ENCODE measurements at places on chromosomes 7 and 10.
A peak's percentile ranks its signal among the peaks of the same experiment; 100 is the strongest.

DNA sequence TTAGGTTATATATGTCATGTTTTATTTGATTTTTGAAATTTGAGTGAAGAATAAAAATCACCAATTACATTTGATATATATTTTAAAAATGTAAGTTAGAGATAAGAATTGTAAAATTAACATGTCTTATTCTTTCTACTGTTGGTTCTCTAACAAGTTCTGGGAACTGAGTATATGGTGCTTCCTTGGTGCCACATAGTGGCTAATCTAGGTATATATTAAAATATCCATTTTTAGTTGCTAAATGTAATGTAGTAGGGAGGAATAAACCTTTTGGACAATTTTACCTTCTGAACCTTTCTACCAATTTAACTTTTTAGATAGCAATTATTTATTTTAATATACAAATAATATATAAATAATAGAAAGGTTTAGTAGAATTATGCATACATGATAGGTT lies 17.5 kb downstream of the CFAP69 start:
- no peaks in the 10 kb centered on the region for H3K4me1 ChIP-seq
- no peak for DNase-seq
- H3K27ac ChIP-seq = no peak overlapping the region
- no peaks in the 10 kb centered on the region for H3K27me3 ChIP-seq
- no peak overlapping the region for H3K4me3 ChIP-seq

DNA sequence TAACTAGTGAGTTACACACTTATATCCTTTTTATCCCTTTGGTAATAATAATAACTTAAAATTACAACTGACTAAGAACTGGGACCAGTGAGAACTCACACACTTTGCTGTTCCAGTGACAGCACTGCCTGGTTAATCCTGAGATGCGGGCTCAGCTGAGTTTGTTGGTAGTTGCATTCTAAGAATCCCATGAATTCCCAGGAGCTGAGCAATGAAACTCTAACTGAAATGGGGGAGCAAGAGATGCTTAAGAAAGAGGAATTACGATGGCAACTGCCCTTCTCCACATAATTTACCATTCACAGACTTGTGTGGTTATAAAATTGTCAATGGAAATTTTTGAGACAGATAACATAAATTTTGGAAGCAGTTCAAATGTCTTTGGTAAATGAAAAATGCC lies 659.4 kb downstream of the MAGI2 start:
- H3K4me1 ChIP-seq = no peaks in the 10 kb centered on the region
- H3K4me3 ChIP-seq = no peak overlapping the region
- no peaks in the 10 kb centered on the region for H3K36me3 ChIP-seq
- no peak for DNase-seq
- no peak overlapping the region for H3K27ac ChIP-seq

- H3K36me3 ChIP-seq = no peaks in the 10 kb centered on the region
- H3K27me3 ChIP-seq = no peaks in the 10 kb centered on the region
- no peak for DNase-seq
- H3K4me3 ChIP-seq = no peak overlapping the region
- H3K4me1 ChIP-seq = no peaks in the 10 kb centered on the region
- no peak overlapping the region for H3K27ac ChIP-seq
Measured at GRCh38 chr7:138835087-138835486, 37.1 kb upstream of the ATP6V0A4 start.

- no peak for DNase-seq
- no peaks in the 10 kb centered on the region for H3K36me3 ChIP-seq
- no peak overlapping the region for H3K4me3 ChIP-seq
Measured at GRCh38 chr7:70659263-70659662, 472.7 kb upstream of the GALNT17 start.

GRCh38 chr10:132293813-132294520 lies 13.8 kb downstream of the STK32C start:
- H3K27ac ChIP-seq = no peak overlapping the region
- H3K36me3 ChIP-seq = no peaks in the 10 kb centered on the region
- no peaks in the 10 kb centered on the region for H3K27me3 ChIP-seq
- H3K4me3 ChIP-seq = no peak overlapping the region
- DNase-seq = no peak

GRCh38 chr10:89304446-89304845 lies 2.6 kb downstream of the IFIT2 start:
- no peaks in the 10 kb centered on the region for H3K27me3 ChIP-seq
- H3K36me3 ChIP-seq = no peaks in the 10 kb centered on the region
- DNase-seq = no peak
- H3K4me1 ChIP-seq = peaks cover 34% of the 10 kb centered on the region
- H3K4me3 ChIP-seq = no peak overlapping the region
- no peak overlapping the region for H3K27ac ChIP-seq

- H3K4me1 ChIP-seq = peaks cover 17% of the 10 kb centered on the region
- H3K36me3 ChIP-seq = no peaks in the 10 kb centered on the region
- peak overlapping the region; percentile 40 for H3K27ac ChIP-seq
- H3K4me3 ChIP-seq = no peak overlapping the region
Measured at GRCh38 chr10:29795850-29796249, 161.1 kb upstream of the SVIL start.

GRCh38 chr10:89414879-89415821 lies 782 bp downstream of the IFIT5 start:
- H3K36me3 ChIP-seq = no peaks in the 10 kb centered on the region
- H3K4me3 ChIP-seq = peak overlapping the region; percentile 80
- no peaks in the 10 kb centered on the region for H3K27me3 ChIP-seq

DNA sequence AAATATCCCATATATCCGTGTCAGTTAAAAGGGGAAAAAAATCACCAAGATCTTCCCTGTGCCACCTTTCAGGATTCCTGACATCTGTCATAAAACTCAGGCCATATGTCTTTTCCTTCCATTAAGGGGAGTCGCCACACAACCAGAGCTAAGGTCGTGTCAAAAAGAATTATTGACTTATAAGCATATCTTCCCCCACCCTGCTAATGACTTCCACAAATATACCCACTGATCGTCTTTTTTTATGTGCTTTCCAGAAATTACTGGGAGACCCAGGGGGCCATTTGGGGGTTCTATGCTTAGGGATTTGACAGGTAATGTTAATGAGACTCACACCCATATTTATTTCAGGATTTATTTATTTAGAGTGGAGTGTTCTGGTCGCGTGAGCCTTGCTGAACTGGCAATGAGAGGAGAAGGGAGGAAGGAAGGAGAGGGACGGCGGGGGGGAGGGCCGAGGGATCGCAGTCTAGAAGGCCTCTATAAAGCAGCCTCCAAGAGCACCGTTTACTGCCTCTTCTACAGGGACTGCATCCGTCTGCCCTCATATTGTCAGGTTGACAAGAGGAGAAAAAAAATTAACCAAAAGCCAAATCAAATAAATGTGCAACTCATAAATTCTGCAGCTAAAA lies 135.7 kb upstream of the MGMT start:
- H3K27ac ChIP-seq = no peak overlapping the region
- DNase-seq = no peak
- no peaks in the 10 kb centered on the region for H3K27me3 ChIP-seq
- H3K4me3 ChIP-seq = no peak overlapping the region
- H3K36me3 ChIP-seq = no peaks in the 10 kb centered on the region

DNA sequence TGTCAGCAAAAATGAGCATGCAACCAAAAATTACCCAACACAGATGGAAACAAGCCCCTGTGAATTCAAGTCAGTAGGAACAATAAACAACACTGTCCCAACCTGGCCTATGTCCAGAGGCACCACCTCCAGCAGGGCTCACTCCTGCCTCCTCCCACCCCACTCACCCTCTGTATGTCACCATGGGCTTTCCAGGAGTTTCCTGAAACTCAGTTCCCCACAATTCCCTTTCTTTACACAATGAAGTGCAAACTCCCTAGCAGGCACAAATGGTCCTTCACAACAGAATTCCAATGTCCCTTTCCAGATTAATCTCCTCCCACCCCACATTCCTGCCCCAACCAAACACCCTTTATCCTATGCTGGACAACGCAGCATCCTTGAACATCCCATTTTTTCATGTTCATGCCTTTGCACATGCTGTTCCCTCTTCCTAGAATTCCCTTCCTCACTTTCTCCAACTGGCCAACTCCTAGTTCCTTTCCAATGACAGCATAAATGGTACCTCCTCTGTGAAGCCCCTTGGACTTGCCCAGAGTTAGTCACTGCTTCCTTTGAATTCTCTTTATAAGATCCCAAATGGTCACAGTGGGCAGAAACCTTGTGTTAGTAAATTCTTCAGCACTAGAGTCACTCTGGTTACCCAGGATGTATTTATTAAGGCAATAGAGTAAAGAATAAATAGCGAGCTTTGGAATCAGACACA lies 157.5 kb downstream of the SLIT1 start:
- DNase-seq = no peak
- peaks cover 22% of the 10 kb centered on the region for H3K27me3 ChIP-seq
- H3K4me3 ChIP-seq = no peak overlapping the region

GRCh38 chr7:130342701-130343380 lies 1.8 kb upstream of the CPA5 start:
- DNase-seq = no peak
- H3K4me1 ChIP-seq = no peaks in the 10 kb centered on the region
- H3K27ac ChIP-seq = no peak overlapping the region
- H3K4me3 ChIP-seq = no peak overlapping the region

GRCh38 chr7:101939136-101939695 lies 121.8 kb downstream of the CUX1 start:
- no peak overlapping the region for H3K27ac ChIP-seq
- H3K4me1 ChIP-seq = peaks cover 61% of the 10 kb centered on the region
- H3K36me3 ChIP-seq = no peaks in the 10 kb centered on the region
- no peak overlapping the region for H3K4me3 ChIP-seq

GRCh38 chr7:34269084-34269483 lies 363.7 kb downstream of the BMPER start:
- no peak overlapping the region for H3K27ac ChIP-seq
- H3K4me3 ChIP-seq = no peak overlapping the region
- DNase-seq = no peak
- no peaks in the 10 kb centered on the region for H3K36me3 ChIP-seq

DNA sequence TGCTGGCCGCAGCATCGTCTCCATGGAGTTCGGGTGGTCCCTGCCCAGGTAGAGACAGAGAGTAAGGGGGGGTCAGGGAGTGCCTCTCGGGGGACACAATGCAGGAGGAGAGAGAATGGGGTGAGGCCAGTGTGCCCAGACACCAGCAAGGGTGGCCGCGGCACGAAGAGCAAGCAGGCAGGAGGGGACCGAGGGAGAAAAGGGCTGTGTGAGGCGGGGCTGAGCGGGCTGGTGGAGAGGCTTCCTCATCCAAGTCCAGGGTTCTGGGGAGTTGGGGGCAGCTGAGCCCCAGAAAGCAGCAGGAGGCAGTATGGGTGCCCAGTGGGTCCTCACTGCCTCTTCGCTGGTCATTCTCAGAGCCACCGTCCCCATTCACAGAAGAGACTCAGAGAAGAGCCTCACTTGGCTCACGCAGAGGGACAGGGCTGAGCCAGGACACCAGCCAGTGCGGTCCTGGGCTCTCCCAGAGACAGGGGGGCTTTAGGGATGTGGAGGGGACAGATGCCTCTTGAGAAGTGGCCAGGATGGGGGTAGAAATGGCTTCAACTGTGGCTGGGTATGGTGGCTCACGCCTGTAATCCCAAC lies 78.9 kb downstream of the MICALL2 start:
- H3K36me3 ChIP-seq = no peaks in the 10 kb centered on the region
- no peak overlapping the region for H3K4me3 ChIP-seq
- DNase-seq = no peak
- no peaks in the 10 kb centered on the region for H3K4me1 ChIP-seq
- H3K27me3 ChIP-seq = peaks cover 96% of the 10 kb centered on the region

- no peak overlapping the region for H3K27ac ChIP-seq
- no peaks in the 10 kb centered on the region for H3K36me3 ChIP-seq
- no peaks in the 10 kb centered on the region for H3K4me1 ChIP-seq
- no peaks in the 10 kb centered on the region for H3K27me3 ChIP-seq
Measured at GRCh38 chr7:136386876-136387275, 409.7 kb upstream of the MTPN start.

DNA sequence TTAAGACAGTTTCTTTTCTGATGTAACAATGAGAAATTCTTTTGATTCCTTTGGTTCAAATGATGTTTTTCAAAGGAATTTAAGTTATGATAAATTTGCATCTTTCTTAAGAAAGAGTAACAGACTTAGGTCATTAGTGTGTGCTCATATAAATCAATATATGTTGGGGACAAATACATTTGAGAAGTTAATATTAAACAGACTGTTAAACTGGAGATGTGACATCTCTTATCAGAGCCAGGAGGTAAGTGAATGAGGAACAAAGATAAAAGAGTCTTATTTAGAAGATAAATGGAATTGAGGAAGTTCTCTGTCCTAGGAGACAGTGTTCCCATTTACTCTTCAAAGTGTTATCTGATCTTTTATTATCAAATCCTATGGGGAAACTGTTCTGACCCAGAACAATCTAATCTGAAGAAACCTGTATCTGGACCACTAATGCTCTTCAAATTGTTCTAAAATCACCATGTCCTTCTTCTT lies 104.8 kb upstream of the LAMB4 start:
- no peak for DNase-seq
- no peaks in the 10 kb centered on the region for H3K27me3 ChIP-seq
- H3K27ac ChIP-seq = no peak overlapping the region
- H3K4me1 ChIP-seq = peaks cover 4% of the 10 kb centered on the region
- H3K36me3 ChIP-seq = no peaks in the 10 kb centered on the region

- DNase-seq = no peak
- no peaks in the 10 kb centered on the region for H3K36me3 ChIP-seq
- no peaks in the 10 kb centered on the region for H3K27me3 ChIP-seq
Measured at GRCh38 chr10:120034236-120034635, 141.7 kb downstream of the SEC23IP start.

GRCh38 chr10:102783568-102783967 lies 39.8 kb downstream of the WBP1L start:
- H3K27ac ChIP-seq = peak overlapping the region; percentile 95
- H3K4me1 ChIP-seq = peaks cover 76% of the 10 kb centered on the region
- DNase-seq = no peak
- peak overlapping the region; percentile 18 for H3K4me3 ChIP-seq

GRCh38 chr10:127024685-127025435 lies 119.6 kb downstream of the DOCK1 start:
- no peak for DNase-seq
- H3K27ac ChIP-seq = no peak overlapping the region
- peaks cover 5% of the 10 kb centered on the region for H3K4me1 ChIP-seq
- H3K4me3 ChIP-seq = no peak overlapping the region
- no peaks in the 10 kb centered on the region for H3K36me3 ChIP-seq

GRCh38 chr7:47303695-47304453 lies 278.0 kb downstream of the TNS3 start:
- H3K4me3 ChIP-seq = no peak overlapping the region
- H3K4me1 ChIP-seq = peaks cover 10% of the 10 kb centered on the region
- H3K27ac ChIP-seq = no peak overlapping the region
- no peaks in the 10 kb centered on the region for H3K36me3 ChIP-seq
- no peak for DNase-seq
- no peaks in the 10 kb centered on the region for H3K27me3 ChIP-seq

- no peak for DNase-seq
- no peaks in the 10 kb centered on the region for H3K4me1 ChIP-seq
- H3K4me3 ChIP-seq = no peak overlapping the region
- H3K27ac ChIP-seq = no peak overlapping the region
Measured at GRCh38 chr7:103541026-103541425, 95.0 kb upstream of the SLC26A5 start.

All from esophagus squamous epithelium (tissue), 5 donors.